ENCODE measurements at places on chromosomes 2 and 18. TPM values are rescaled to one million over a fixed set of nuclear protein-coding genes. Genes with fewer than 3 reads are reported as not detected.

MORN2 gene
- total RNA-seq: 29.1 TPM

CIDEA gene
- 9.5 TPM for total RNA-seq

NGEF gene
- total RNA-seq: 237 TPM

MATN3 gene
- total RNA-seq: 1.5 TPM

MROH2A gene
- not detected for total RNA-seq

APLF gene
- total RNA-seq: 9.5 TPM

DNA sequence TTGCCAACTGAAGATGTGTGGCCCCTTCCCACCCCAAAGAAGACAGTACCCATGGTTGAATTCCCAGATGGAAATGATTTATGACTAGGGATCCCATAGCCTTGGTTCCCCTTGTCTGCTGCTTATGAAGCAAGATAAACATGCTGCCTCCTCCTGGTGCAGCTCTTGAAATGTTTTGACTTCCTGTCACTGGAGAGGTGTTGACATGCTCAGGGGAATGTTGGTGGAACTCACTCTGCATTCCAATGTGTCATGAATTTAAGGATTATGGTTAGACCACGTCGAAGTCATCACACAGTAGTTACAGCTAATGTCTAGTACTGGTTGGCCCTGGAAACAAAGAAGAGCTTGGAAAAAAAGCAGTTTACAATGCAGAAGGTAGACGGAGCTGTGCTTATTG, 69.0 kb upstream of the FAM110C start:
- DNase-seq: no peak

- DNase-seq: no peak
Measured at GRCh38 chr2:10934308-10934978, 22.7 kb downstream of the KCNF1 start.

DNA sequence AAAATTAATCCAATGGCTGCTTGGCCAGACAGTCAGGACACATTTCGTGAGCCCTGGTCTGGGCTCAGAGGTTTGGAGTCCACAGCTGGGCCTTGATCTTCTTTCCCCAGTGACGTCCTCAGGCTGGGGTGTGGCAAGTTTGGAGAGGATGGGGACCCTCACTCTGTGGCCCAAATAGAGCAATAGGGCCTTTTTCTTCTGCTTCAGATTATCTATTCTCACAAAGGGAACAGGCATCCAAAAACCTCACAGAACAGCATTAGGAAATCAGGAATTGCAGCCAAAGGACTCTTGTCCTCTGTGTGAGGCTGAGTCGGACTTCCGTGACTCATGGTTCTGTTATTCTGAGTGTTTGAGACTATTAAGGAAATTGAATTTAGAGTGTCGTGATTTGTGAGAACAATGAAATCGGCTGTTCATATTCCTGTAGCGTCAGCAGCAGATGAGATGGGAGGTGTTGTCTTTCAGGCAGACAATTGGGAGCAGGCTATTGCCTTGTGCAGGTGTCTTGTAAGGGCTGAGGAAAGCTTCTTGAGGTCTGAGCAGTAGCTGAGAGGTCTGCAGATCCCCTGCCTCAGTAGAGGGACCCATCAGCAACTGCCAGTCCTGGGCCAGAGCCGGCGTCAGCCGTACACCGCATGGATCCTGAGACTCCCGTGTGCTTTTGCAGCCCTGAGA, 113.8 kb downstream of the SH3RF3 start:
- no peak for DNase-seq

DNA sequence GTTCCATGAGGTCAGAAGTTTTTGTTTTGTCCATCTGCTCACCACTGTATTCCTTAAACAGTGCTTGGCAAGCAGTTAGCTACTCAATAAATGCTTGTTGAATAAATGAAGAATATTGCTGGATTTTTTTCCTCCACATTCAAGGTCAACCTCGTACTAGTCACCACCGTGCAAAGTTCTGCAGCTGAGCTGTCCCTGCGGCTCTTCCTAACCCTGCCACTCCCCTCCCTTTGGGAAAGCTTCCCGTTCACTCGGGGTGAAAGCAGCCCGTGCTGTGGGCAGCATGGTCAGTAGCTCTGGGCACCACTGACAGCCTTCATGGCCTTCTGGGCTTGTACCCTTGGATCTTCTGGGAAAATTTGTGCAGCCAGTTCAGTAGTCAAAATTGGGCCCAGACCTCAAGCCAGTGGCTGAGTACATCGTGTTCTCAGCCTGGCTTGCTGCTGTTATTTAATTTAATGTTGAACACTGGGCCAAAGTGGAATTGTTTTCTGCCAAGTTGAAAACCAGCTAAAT, 469.3 kb upstream of the RAB12 start:
- no peak for DNase-seq
